NCI-H226 (cell line): ENCODE measurements at places on chromosomes 4 and X.

DNA sequence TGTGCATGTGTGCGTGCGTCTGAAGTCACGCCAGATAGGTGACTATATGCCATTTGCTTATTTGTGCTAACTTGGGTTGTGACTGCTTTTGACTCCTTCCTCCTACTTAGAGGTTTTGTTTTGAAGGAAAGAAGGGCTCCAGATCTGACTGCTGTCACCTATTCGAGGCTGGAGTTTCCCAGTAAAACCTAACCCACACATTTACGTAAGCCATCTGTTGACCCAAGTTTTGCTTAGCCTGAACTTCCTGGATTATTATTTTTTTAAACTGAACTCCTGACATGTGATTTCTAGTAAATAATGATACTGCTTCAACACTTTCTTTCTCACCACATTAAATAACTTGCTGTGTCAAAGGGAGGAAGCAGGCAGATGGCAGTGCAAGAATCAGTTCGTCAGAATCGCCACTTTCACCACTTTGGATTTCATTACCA, 41.5 kb downstream of the DTHD1 start:
- no peak for DNase-seq

DNA sequence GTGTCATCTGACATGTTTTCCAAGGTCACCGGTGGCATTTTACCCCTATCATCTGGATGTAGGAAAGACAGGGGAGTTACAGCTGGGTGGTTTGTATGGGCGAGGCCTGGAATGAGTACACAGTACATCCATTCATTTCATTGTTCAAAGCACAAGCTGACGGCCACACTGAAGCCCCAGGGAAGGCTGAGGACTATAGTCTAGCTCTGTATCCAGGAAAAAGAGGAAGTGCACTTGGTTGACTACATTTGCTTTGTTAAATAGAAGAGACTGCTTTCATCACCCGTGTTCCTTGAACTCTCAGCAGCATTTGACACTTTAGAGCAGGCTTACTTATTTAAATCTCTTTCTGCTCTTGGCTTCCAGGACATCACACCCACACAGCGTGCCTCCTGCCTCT, 1041.0 kb upstream of the TENM3 start:
- DNase-seq = no peak

DNA sequence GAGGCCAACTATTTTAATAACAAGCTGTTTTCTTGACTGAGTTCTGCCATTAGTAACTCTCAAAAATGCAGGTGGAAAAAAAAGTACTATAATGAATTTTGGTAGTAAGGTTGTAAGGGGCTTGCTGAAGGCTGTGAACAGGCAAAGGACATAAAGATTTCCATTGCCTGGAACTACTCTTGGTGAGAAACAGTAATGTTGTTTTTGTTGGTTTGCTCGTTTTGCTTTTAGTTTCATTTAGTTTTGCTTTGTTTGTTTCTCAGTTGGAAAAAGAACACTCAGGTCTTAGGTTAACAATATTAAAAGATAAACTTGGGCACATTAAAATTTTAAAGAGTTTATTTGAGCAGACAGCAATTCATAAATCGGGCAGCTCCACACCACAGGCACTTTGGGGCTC, 824.5 kb upstream of the HTR2C start:
- DNase-seq = no peak

GRCh38 chrX:68203646-68204045, 229.6 kb downstream of the OPHN1 start:
- DNase-seq = no peak

- no peak for DNase-seq
These were observed 43.8 kb downstream of the PJA1 start for GRCh38 chrX:69121321-69122000.

GRCh38 chrX:8036914-8037313, 109.7 kb upstream of the PNPLA4 start:
- no peak for DNase-seq

DNA sequence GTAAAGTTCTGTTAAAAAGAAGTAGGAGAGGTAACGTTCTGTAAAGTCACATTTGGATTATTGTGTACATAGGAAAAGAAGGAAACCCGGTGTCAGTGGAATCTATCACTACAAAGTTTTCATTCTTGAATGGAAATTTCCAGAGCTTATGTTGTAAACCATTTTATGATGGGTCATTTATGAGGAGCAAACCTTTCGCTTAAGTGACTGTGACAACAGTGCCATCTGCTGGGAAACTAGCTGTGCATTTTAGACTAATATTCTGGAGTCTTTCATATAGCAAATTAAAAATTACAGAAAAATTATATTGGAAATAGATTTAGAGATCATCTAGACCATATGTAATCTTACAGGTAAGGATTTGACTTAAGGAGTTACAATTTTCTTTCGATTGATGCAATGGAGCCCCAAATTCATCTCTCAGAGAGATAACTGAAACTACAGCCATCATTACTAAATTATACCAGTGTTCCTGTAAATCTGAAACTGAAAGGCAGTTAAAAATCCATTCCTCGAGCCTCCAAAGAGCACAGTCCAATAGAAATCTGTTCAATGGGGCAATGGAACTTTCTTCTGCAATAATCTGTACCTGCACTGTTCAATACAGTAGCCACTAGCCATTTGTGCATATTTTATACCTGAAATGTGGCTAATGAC, 26.9 kb downstream of the ASB9 start:
- peak; percentile 24 for DNase-seq

GRCh38 chr4:166202991-166203390, 330.0 kb downstream of the TLL1 start:
- DNase-seq = no peak

DNA sequence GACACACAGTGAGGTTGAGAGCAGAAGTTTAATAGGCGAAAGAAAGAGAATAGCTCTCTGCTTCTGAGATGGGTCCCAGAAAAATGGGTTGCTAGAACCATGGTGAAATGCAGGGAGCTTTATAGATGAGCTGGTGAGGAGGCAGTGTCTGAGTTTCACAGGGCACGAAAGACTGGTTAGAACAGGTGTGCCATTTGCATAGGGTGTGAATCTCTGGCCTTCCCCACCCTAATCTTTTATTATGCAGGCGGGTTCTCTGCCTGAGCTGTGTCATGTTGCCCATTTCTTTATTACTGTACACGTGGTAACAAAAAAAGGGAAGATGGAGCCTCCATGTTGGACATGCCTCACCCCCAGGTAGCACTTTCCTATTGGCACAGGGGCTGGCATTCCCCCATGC, 39.1 kb downstream of the FUNDC1 start:
- DNase-seq = no peak

- no peak for DNase-seq
These were observed 45.6 kb downstream of the TMEM154 start for GRCh38 chr4:152634110-152634760.

DNA sequence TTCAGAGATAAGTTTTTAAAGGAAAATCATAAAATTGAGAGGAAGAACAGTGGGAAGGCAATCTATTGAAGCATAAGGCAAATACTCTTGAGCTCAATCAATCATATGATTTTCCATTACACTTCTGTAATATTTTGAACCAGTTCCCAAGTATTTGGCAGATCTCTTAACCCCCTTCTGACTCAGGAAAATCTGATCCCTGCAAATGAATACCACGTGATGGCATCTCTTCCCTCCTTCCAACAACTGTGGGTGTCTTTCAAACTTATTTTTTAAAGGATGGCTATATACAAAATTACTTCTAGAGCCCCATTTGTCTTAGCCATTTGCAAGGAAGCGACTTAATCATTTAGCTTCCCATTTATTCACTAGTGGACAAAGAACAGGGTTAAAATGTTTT, 41.9 kb downstream of the AMOT start:
- DNase-seq = no peak

GRCh38 chr4:54234497-54235205, 5.6 kb downstream of the PDGFRA start:
- DNase-seq = no peak

DNA sequence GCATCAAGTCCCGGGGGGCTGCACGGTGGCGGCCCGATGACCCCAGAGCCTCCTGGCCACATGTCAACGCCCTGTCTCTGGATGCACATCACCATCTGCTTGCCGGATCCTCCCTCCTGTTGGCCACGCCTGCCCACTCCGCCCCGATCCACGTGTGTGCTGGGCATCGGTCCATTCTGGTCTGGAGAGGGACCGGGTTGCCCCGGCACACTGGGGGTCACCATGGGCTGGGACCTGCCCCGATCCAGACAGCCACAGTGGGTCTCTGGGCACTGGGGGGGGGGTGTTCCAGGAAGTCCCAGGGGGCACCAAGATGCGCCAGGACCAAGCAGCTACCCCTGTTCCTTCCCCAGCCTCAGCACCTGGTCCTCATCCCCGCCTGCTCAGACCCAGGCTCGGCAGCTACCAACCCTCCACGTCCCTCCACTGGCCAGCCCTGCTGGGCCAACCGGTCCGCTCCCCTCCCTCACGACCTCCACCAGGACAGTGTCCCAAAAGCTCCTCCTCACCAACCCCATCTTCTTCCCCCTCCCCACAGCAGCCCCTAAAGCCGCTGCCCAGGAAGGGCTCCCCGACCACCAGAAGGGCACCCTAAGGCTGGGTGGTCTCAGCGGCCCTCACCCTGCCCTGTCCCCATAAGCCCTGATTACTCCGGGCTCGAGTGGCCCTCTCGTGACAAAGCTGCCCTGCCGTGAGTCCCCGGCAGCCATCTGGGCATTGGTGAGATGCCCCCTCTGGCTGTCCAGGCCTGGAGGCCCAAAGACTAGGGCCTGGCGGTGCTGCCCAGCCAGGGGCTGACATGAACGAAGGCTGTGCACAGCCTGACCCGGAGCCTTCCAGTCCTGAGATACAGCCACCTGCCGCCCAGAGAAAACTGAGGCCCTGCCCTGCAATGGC, 4.6 kb downstream of the CTBP1 start:
- DNase-seq = no peak

- peak; percentile 31 for DNase-seq
These were observed 90.5 kb upstream of the ZNF827 start for GRCh38 chr4:146029147-146029546.

DNA sequence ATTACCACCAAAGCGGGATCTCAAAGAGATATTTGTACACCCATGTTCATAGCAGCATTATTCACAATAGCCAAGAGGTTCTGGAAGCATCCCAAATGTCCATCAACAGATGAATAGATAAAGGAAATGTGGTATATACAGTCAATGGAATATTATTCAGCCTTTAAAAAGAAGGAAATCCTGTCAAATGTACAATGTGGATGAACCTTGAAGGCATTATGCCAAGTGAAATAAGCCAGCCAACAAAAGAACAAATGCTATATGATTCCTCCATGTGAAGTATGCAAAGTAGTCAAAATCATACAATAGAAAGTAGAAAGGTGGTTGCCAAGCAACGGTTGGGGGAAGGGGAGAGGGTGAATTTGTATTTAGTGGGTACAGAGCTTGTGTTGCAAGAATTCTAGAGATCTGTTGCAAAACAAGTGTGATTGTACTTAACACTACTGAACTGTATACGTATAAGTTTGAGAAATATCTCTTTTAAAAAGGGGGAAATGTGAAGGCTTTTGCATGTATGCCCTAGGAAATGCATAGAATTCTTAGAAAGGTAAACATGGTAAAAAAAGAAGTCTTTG, 5.0 kb upstream of the ZRSR2 start:
- DNase-seq = no peak

DNA sequence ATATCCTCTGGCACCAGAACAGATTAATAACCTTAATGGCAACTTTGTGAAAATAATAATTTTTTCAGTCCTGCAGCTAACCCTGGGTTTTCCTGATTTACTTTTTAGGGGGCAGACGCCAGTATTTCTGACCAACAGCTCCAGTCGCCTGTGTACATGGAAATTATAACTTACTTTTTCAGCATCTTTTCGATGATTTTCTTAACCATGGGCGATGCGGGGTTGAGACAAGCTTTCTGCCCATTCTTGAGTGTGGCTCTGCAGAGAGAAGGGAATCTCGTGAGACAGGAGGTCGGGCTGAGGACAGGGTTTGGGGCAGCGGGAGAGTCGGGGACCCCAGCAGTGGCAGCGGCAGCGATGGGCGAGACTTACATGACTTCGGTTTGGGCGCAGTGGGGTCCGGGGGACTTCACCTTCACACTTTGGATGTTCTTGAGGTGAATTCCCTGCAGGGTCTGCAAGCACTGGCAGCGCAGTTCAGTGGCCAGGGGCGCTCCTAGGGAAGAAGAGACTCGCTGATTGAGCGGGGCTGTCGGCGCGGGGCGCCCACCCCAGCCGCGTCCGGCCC, 484 bp downstream of the CXCL2 start:
- DNase-seq = no peak

DNA sequence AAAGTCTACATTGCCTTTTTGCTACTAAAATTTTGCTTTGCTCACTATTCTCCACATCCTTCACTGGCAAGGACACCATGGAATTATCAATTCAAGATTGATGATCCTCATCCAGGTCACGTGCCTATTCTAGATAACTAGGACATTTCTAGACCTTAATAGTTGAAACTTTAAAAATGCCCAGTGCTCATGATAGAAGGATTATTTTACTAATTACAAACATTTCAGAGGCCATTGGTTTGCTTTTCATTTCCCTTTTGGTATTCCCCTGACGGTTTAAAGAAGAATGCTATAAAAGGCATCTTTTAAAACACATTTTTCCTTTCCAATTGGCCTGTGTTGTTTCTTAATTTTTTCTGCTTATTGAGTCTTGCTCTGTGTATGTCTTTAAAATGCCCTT, 249.4 kb downstream of the NDST4 start:
- DNase-seq = no peak

DNA sequence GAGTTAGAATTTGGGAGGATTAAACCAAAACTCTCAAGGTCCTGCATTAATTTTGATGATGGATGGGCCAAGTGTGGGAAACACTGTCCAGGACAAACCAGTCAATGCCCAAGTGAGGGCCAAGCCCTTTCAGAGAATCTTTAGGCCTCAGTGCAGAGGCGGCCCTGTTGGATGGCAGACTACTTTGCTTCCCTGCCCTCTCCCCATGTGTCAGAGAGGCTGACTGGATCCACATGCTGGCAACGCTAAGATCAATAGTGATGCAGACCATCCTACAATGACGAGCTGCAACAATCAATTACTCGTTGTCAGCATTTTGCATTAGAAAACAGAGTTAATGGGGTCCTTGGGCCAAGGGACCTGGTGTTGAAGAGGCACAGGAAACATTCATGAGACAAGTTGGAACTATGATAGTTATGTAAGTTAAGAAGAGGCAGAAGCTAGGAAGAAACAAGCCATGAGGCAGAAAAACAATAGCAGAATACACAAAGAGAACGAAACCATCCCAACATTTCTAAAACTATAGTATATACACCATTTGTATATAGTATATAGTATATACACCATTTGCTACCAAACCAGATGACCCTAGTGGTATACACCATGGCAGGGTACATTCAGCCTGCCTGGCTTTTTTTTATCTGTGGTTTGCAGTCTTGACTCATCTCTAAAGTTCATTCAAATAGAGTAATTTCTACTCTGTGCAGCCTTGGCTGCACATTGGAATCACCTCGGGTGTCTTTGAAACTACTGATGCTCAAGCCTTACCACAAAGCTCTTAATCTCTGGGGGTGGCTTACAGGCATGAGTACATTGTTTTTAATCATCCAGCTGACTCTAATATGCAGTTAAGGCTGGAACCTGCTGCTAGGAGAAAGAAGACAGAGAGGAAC, 147.7 kb upstream of the GYPA start:
- peak; percentile 16 for DNase-seq
